NCI-H1417 (cell line): ENCODE measurements at places on chromosomes 16 and 17.

DNA sequence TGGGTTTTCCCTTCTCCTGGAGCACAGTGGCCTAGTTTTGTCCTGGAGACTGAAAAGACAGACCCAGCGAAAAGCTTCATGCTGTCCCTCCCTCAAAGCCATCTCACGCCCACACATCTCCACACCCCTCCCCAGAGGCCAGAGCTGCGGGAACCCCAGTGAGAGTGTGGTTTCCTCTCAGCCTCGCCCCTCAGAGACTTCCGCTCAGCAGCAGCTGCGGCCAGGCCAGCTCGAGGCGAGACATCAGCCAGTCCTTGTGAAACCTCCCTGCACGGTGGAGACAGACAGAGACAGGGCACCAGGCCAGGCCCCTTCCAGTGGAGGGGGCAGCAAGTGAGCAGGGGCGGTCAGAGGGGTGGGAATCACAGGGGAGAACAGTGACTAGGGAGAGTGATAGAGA is 77.0 kb upstream of the TNRC6C start:
- DNase-seq: no peak

DNA sequence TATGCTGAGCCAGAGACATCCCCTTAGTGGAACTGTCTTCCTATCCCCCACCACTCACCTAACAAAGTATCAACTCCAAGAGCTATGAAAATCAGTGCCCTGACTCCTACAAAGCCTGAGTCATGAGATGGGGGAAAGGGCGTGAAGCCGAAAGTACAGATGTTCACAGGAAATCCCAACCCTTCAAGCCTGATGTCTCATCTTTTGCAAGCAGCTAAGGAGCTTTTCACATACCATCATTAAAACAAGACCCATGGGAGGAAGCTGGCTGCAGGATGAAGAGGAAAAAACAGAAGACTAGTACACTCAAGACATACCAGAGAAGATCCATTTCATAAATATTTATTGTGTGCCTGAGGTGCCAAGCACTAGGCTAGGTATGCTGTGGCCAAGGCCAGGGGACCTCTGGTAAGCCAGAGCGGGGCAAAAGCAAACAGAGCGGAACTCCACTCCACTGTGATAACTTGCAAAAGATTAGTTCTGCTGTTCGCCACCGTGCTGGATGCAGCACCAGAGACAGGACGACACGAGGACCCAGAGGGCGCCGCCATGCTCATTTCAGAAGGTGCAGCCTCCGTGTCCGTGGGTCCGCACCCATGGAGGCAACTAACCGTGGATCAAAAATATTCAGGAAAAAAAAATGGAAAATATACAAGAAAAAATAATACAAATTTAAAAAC is 4.5 kb upstream of the MNT start:
- DNase-seq: no peak

DNA sequence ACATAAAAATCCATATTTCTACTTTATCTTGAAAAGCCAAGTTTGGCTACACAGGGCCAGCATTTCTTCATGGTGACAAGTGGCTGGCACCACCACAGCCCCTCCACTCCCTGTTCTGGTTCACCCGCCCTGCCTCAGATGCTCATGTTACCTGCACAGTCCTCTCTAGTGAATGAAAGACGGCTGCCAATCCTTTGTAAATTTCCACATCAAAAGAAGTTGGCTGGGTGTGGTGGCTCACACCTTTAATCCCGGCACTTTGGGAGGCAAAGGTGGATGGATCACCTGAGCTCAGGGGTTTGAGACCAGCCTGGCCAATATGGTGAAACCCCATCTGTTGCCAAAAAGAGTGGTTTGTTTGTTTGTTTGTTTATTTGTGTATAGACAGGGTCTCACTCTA is 19.9 kb upstream of the CORO1A start:
- no peak for DNase-seq

DNA sequence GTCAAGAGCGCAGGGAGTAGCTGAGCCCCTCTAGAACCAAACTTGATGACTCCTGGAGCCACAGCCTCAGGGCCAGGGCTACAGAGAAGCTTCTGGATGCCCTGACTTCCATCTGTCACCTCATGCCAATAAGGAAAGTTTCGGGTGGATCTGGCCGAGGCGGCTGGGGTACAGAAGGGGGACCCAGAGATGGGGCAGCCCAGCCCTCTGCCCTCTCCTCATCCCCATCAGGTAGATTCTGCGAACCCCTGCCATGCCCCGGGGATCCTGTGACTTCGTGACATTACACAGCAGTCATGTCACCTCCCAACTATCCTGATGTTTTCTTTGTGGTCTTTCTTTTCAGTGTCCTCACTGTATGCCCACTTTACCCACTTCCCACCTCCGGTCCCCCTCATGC is 114.4 kb downstream of the CCDC182 start:
- DNase-seq: no peak

- DNase-seq: peak; percentile 7
Measured at GRCh38 chr17:78875363-78876093, 27.5 kb downstream of the CEP295NL start.

DNA sequence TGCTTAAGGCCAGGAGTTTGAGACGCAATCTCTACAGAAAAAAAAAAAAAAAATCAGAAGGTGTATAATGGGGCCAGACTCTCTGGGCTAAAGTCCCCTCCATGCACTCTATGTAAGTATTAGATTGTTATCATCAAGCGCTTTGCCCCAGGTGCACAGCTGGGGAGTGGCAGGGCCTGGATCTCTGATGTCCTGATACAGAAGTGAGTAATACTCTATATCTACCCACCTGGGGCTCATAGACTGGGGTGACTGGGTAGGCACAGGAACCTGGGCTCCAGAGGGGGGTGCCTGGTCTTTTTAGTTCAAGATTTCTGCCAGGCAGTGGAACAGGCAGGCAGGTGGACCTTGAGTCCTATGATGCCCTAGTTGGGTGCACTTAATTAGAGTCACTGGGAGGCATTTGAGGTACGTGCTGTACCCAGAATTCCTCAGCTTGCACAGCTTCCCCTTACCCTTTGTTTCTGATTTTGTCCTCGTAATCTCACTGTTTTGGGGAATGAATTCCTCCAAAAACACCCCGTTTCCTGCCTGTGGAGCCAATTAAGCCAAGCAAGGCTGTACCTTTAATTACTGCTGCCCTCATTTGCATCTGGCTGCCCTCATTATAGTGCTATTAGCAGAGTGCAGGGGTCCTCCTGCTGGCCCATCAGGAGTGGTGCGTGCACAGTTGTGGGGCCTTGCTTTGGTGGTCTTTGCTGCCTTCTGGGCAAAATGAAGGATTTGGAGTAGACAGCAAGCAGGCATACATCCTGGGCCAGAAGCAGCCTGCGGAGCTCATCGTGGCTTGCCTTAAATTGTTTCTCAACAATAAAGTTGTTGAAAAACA is 239.0 kb downstream of the SNX29 start:
- DNase-seq: no peak

DNA sequence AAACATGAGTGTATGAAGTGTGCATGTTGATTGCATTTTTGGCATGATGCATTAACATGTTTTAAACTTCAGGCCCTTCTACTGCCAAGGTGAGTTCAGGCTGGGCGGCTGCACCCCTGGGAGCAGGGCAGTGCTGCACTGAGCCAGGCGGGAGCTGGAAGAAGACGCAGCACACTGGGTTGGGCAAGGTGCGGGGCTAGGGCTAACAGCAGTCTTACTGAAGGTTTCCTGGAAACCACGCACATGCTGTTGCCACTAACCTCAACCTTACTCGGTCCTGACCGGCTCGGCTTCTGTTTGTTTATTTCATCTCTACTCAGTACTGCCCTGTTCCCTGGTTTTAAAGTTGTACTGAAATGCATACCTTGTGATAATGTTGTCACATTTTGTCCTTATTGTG is 61.0 kb downstream of the MAP2K4 start:
- no peak for DNase-seq

- peak; percentile 27 for DNase-seq
Measured at GRCh38 chr17:2710803-2711607, 559 bp downstream of the CLUH start.

GRCh38 chr16:85457366-85457765 is 155.8 kb upstream of the GSE1 start:
- DNase-seq: no peak

DNA sequence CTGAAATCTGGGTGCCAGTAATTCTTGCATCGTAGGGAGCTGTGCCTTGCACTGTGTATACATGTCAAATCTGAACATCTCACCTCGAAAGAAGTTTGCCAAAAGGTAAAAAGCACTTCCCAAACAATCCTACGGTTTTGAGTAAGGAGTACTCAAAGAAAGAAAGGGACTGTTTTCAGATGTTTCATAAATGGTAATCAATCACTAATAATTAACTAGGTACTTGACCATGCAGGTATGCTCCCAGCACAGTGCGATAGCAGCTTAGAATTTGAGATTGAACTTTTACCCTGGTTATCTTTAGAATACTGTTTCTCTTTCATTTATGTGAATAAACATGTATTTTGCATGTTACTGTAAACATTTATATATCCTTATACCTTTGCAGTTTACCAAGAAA is 39.0 kb downstream of the PRKCA start:
- DNase-seq: no peak

GRCh38 chr17:48543107-48543853 is 1.6 kb downstream of the HOXB2 start:
- no peak for DNase-seq

- DNase-seq: peak; percentile 17
Measured at GRCh38 chr16:19166500-19166899, 1.5 kb upstream of the SYT17 start.

- no peak for DNase-seq
Measured at GRCh38 chr16:16148755-16149154, 74.5 kb downstream of the ABCC6 start.

DNA sequence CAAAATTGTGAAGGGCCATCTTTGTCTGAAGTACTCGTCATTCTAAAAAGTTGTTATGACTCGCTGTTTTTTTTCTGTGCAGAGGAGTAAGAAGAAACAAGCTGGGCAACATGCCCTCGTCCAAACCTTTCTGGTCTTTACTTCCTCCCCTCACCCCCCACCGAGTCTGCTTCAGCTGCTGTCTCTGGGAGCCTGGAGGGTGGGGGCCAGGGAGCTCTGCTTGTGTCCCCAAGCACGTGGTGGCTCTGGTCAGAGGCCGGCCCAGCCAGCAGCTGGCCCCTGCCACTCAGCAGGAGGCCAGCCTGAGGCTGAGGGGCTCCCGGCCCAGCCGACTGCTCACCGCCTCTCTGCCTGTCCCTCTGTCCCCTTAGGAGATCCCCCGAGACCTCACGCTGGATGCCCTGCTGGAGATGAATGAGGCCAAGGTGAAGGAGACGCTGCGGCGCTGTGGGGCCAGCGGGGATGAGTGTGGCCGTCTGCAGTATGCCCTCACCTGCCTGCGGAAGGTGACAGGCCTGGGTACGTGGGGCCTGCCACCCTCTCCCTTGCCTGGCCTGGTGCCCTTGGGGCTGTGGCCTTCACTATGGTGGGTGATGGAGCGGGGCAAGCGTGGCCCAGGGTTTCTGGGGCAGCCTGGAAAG is 53.7 kb upstream of the LGALS9 start:
- no peak for DNase-seq

DNA sequence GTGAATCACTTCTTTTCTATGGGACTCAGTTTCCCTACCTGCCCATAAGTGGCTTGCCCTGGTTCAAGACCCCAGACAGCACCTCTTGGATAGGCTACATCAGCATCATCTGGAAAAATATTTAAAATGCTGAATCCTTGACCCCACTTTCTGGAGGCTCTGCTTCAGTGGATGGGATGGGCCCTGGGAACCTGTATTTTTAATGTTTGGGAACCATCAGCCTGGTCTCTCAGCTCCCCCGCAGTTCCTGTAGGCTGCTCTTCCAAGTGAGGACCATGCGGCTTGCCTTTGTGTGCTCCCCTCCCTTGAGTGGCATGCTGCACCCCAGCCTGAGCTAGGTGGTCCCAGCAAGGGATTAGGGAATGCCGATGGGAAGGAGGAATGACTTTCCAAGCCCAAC is 68.3 kb upstream of the CRHR1 start:
- DNase-seq: no peak

GRCh38 chr17:15483431-15483830 is 16.0 kb upstream of the CDRT4 start:
- DNase-seq: no peak
